ENCODE measurements at places on chromosomes 1 and 21. TPM values are rescaled to one million over a fixed set of nuclear protein-coding genes. Genes with fewer than 3 reads are reported as not detected.

PTAFR gene
- polyA plus RNA-seq, result 0.25 TPM

KRTAP12-2 gene
- not detected for polyA plus RNA-seq

OPTC gene
- not detected for polyA plus RNA-seq

CIART gene
- 2.6 TPM for polyA plus RNA-seq

DIPK1A gene
- polyA plus RNA-seq, result 29.1 TPM

S100A8 gene
- 4.0 TPM for polyA plus RNA-seq

ZBTB8A gene
- polyA plus RNA-seq, result not detected

SMIM1 gene
- polyA plus RNA-seq, result 1.5 TPM

OR2G6 gene
- not detected for polyA plus RNA-seq

MROH9 gene
- not detected for polyA plus RNA-seq

LIN28A gene
- polyA plus RNA-seq, result not detected

SLAMF6 gene
- polyA plus RNA-seq, result 105 TPM

CD34 gene
- polyA plus RNA-seq, result not detected

COL6A1 gene
- not detected for polyA plus RNA-seq

BSDC1 gene
- 46.3 TPM for polyA plus RNA-seq

SUSD4 gene
- polyA plus RNA-seq, result 18.5 TPM

APOBEC4 gene
- polyA plus RNA-seq, result not detected

SAMD13 gene
- polyA plus RNA-seq, result not detected

TDRD10 gene
- not detected for polyA plus RNA-seq

PCBP3 gene
- polyA plus RNA-seq, result 0.36 TPM

PROK1 gene
- not detected for polyA plus RNA-seq

NUDT17 gene
- 3.0 TPM for polyA plus RNA-seq

S100A5 gene
- 1.5 TPM for polyA plus RNA-seq

UQCRH gene
- polyA plus RNA-seq, result 251 TPM

CCDC17 gene
- 0.25 TPM for polyA plus RNA-seq

SPATA21 gene
- not detected for polyA plus RNA-seq

Data from CD4-positive, alpha-beta memory T cell (primary cell).